Type B pancreatic cell (in vitro differentiated cells): ENCODE measurements at places on chromosomes 1 and 21.

DNA sequence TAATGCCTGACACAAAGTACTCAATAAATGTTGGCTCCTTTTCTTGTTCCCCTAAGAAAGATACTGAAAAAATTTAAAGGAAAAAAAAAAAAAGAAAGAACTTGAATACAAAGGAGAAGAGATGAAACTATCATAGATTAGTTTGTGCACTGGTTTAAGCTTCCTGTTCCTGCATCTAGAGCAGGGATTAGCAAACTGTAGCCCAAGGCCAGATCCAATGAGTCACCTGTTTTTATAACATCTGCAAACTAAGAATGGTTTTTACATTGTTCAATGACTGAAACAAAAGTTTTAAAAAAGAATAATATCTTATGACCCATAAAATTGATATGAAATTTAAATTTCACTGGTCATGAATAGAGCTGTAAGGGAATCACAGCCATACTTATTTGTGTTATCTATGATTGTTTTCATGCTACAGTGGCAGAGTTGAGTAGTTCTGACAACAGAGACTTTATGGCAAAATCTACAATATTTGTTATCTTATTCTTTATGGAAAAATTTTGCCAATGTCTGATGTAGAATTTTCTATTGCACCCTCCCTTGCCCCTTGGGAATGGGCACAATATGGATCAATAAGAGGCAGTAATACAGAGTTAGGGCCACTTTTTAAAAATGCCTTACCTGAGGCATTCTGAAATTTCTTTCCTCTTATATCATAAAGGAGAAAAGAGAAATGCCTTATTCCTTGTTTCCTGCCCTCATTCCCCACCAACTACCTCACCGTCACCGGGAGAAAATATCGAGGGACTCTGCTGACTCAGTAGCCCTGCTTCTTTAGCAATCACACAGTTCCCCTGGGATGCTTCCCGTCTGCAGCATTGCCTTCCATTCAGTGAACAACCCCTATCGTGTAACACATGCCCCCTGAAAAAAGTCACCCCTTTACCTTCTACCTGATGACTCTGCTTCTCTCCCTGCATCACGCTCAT, 50.6 kb downstream of the WDR64 start:
- DNase-seq, result no peak

GRCh38 chr1:146032631-146033219, 11.2 kb upstream of the HJV start:
- DNase-seq, result no peak

DNA sequence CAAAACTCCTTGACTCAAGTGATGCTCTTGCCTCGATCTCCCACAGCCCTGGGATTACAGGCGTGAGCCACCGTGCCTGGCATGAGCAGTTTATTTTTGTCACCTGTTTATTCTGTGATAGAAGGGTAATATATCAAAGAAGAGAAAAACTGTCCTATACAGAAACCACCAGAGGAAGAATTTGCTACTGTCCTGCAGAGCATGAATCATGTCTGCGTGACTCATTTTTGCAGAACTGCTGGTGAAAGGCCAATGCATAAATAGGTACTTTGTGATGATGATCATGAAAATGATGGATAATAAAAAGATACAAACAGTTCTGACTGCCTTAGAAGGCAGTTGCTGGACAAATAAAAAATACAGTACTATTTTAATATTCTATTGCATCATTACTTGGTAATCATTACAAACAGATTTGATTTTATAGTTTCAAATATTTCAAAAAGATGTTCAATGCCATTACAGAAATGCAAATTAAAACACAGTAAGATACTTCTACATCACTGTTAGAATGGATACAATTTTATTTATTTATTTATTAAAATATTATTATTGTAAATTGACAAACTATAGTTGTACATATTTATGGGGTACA, 26.5 kb downstream of the RIPPLY3 start:
- no peak for DNase-seq

DNA sequence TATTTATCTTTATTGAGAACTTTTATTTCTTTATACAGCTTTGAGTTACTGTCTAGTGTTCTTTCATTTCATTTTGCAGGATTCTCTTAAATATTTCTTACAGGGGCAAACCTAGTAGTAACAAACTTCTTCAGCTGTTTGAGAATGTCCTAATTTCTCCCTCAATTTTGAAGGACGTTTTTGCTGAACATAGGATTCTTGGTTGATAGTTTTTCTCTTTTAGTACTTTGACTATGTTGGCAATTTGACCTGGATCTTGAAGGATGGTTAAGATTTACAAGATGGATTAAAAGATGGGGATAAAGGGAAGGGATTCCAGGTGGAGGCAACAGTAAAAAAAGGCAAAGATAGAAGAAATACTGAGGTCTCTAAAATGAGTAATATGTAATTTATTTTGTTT, 38.9 kb downstream of the XPR1 start:
- DNase-seq, result no peak

DNA sequence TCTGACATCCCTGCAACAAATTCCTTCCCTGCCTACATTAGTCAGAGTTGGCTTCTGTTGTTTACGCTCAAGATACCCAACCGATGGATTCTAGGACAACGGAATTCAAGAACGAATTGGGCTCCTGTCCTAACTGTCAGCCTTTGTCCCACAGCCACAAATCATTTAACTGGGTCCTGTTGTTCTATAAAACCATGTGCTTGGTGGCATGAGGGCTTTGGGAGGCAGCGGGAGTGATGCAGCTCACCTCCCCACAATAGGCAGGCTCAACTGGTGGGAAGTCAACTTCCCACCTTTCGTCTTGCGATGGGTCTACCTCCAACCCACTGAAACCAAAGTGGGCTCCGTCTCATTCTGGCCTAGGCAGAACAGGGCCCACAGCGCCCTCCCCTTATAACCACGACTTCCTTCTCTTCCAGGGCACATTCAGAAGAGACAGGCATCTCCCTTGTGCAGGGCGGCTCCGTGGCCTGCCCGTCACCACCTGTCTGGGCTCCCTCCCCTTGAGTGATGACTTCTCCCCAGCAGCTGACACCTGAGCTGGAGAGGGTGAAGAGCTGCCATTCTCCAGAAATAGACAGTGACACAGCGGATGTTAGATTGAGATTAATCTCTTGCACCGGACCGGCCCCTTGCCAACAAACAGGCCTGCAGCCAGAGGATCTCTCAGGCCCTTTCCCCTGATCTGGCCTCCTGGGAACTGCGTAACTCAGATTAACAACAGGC, 26.5 kb downstream of the LRRC38 start:
- DNase-seq, result no peak

GRCh38 chr1:27891196-27891889, 19.0 kb downstream of the THEMIS2 start:
- DNase-seq, result no peak

DNA sequence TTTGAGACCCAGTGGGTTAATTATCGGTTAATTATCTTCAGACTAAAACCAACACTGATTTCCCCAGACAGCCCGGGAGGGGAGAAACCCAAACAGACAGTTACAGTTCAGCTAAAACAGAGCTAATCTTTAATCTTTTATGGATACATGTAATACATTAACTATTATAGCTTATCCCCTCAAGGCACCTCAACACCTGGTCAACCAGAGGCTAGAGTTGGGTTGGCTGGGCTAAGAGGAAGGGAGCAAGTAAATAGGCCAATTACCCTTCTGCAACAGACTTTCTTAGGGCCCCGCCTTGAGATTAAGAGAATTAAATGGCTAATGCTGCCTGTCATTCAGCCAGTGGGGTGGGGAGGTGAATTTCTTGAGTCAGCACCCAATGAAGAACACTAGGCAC, 6.6 kb upstream of the MED18 start:
- no peak for DNase-seq

DNA sequence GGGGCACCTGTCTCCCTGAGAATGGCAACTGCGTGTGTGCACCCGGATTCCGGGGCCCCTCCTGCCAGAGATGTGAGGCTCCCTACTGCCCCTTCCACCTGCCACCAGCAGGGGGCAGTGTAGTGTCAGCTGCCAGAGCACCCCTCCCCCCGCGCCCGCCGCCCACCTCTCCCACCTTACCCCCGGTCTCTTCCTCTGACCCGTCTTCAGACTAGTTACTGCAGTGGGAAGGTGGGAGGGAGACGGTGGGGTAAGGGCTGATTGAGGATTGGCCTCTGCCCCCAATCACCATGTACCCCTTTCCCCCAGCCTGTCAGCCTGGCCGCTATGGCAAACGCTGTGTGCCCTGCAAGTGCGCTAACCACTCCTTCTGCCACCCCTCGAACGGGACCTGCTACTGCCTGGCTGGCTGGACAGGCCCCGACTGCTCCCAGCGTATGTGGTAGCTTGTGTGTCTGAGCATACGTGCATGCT, 10.1 kb upstream of the LRRC71 start:
- DNase-seq, result no peak

DNA sequence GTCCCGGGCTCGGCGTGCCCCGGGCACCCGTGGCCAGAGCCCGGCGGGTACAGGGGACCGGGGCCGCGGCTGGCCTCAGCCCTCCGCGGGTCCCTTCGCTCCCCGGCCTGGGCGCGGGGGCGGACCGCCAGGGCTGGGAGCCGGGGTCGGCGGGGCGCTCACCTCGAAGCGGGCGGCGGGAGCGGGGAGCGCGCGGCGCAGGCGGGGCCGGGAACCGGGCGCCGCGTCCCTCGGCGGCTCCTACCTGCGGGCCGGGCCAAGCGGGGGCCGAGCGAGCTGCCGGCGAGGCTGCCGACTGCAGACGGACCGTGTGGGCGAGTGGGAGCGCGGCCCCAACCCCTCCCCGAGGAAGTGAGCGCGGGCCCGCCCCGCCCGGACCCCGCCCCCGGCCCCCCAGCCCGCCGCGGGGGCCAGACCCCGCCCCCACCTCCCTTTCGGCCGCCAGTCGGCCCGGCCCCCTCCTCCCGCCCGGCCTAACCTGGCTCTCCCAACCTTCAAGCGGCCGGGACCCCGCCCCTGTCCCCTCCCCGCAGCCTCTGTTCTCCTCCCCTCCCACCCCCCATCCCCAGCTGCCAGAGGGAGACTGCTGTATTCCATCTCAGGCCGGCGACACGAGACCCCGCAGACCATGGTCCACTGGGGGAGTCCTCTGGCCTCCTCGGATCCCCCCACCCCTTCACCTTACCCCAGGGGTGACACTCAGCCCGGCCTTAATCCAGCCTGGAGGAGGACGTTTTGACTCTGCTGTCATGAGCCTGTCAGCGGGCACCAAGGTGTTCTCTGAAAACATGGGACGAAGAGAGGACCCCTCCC, at the start of gene FHL3:
Gene FHL3, minus strand, starts transcription at position 320 of the 813 bp plus-strand sequence. CDS start 6,102 bp downstream, outside the sequence.
- no peak for DNase-seq

DNA sequence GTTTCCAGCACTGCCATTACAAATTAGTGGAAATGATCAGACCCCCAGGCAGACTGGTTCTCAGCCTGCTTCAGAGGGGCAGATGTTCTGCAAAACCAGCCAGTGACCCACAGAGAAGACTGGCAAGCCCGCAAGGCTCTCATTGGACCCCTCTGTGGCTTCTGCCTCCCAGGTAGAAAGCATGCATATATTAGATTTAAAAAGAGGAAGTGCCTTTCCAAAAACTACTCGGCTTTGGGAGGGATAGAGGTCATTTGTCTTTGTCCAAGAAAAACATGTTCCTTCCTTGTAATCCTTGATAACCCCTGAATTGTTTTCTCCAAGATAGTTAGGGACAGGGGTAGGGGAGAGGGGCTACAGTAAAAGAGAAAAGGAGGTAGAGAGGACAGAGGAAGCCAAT, 11.8 kb downstream of the HIVEP3 start:
- no peak for DNase-seq

GRCh38 chr1:234175363-234175762, 197.9 kb upstream of the COA6 start:
- no peak for DNase-seq

GRCh38 chr1:230696722-230697437, 17.0 kb downstream of the AGT start:
- DNase-seq, result no peak

DNA sequence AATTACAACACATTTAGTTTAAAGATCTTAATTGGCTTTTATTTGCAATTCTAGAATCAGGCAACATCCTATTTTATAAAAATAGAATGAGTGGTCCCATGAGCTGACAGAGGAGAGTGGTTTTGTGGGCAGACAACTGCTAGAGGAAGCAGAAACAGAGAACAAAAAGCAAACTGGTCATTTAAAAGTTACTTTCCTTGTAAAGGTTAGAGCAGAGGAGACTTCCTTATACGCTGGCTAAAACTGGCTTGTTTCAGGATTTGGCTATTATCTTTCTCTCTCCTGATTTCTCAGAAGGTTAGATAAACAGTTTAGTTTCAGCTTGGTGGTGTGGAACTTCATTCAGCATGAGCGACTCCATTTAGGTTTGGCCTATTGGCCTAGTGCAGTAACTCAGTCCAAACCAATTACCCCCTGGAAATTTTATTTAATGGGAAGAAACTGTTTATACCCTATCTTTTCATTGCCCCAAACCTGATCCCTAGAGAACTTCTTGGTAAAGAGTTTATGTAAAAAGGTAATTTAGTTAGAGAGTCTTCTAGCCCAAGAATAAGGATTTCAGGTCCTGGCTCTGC, 32.2 kb upstream of the IL20 start:
- no peak for DNase-seq

DNA sequence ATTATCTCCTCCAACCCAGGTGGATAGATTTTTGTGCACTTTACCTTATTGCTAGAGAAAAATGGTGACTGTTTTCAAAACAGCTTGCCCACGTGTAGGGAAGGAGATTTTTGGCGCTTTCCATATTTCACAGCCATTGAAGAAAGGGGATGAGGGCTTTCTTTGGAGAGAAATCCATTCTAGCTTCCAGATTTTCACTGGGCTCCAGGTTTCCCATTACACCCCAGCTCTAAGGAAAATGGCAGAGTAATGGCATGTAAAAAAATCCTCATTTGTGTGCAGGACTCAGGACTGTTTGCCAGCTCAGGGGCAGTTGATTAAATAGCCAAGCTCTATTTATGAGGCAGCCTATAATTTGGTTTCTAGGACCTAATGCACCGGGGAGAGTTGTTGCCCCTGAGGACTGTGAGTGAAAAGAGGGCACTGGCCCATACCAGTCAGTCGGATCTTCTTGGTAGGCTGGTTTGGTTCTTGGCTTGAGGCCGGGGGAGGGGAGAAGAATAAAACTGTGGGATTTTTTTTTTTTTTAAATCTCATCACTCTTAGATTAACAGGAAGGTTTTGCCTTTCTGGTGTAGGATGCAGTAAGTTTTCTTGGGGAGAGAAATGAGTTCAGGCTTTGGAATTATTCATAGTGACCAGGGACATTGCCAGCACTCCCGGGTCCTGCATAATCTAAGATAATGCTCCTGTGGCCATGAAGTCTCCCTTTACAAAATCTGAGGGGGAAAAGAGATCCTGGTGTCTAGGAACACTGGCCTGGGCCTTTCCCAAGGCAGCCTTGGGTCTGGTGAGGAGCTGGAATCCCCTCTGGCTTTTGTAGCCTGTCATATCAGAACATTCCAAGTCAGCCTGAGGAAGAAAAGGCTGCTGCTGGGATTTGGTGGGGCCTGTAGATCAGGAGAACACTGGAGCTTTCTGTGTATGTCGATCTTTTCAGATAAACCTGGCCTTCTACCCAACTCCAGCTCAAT, 1.9 kb upstream of the ARID1A start:
- no peak for DNase-seq

- DNase-seq, result no peak
Measured at GRCh38 chr1:11880911-11881748, 22.4 kb upstream of the NPPB start.
